ENCODE measurements at places on chromosomes 5 and 9. TPM values are rescaled to one million over a fixed set of nuclear protein-coding genes. Genes with fewer than 3 reads are reported as not detected.

DNA sequence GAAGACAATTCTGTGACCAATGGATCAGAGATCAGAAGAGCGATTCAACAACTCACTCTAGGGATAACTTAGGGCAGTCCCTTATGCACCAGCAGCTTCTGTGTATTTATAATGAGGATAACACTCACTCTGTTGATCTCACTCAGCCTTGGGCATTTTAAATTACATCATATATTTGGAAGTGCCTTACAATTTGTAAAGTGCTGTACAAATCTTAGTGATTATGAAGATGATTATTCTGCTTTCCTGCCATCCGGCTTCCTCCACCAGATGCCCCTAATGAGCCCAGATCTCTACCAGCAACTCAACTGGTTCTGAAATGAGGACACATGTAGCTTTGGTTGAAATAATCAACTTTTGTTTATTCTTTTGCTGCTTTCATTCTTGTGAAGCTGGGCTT, 105.3 kb downstream of the PCSK1 start:
- DNase-seq, result no peak

DNA sequence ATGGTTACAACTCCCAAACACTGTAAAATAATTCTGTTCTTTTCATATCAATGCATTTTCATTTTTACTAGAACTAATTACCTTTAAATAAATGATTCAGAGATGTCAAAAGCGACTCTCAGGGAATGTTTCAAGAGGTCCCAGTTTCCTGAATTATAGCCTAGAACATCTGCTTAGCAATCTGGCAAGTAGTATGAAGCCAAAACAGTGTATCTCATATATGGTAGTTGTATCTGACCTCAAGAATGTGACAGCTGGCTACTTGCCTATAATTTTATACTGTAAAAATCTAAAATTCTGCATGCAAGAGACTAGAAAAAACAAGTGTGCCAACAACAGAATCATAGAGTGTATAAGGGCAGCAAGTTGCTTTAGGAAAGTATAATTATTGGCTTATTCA, 187.7 kb upstream of the POU5F2 start:
- no peak for DNase-seq

DNA sequence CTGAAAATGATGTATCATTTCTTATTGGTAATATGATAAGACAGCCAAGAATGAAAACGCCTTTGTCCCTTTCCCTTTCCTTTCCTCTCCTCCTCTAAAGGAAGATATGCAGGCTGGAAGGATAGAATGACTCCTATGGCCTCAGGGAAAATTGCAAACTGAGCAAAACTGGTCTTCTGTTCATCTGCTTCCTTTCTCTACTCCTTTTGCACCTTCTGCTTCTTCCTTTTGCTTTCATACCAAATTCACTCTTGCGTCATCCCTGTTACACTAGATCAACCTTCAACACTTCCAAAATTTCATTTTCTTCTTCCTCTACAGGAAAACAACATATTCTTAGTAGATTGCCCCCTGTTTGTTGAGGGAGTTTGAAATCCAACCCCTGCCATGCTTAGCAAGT, 234.1 kb downstream of the ADAMTS6 start:
- DNase-seq, result no peak

GRCh38 chr5:120053841-120054240, 410.3 kb upstream of the PRR16 start:
- DNase-seq, result no peak

GRCh38 chr5:164090358-164090757, 584.9 kb downstream of the MAT2B start:
- no peak for DNase-seq

DNA sequence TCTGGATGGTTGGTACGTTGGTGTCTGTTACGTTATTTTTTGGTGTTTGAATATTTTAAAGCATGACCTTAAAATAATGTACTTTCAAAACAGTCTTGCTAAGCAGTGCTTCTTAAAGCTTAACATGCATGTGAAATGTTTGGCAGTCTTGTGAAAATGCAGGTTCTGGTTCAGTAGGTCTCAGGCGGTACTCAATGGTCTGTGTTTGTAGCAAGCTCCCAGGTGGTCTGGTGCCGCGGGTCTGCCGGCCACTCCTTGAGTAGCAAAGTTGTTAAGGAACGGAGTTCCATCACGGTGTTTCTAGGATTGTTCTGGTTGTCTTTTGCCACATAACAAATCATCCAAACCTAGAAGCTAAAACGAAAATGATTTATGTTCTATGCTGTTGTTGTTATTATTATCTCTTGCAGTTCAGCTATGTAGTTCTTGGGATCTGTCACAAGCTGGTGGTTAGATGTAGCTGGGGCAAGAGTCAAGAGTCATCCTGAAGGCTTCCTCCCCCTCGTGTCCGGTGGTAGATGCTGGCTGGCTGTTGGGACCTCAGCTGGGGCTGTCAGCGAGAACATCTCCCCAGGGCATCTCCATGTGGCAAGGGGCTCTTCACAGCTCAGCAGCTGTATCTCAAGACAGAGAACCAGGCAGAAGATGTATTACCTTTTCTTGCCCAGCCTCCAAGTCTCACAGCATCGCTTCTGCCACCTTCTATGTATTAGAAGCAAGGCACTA, 186.8 kb downstream of the PALM2AKAP2 start:
- DNase-seq, result no peak

DNA sequence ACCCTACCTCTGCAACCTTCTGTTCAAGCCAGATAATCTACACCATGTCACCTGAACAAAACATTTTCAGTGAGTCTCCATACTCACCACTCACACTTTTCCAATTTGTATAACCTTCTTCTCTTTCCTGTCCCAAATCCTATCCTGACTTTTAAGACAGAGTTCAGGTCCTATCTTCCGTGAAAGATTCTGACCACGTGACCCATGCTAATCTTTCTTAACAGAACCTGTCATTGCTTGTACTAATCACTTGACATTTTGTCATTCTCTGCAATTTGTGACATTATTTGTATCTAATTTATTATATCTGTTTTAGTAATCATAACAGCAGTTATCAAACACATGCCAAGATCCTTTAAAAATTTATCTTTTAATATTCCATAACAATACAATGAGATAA, 132.5 kb upstream of the PRLR start:
- no peak for DNase-seq

DNA sequence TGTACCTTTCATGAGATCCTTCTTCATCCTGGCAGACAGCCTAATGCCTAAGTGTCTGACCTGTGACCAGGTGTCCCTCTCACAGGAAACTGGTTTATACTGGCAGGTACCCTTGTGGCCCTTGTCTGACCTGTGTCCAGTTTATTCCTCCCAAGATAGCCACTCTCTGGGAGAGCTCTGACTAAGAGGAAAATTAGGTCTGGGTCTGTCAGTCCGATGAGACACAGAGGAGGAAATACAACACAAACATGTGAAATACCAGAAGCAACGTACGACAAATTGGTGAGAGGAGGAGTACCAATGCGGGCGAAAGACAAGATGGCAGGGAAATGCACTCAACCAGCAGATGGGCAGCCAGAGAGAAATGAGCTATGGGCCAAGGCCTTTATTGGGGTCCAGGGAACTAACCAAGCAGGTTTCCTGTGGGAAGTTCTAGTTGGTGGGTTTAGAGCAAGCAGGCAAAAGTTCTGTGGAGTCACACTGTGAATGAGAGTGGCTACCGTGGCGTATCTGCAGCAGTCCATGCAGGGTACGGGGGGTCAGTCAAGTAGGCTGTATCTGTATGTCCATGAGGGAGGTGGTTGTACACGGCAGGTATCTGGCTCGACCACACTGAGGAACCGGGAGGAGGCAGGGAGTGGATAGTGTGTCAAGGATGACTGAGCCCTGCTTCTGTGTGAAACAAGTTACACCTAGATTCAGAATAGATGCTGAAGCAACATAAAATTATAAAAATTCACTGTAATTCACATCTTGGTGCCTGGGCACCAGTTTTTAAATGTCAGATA, 109.0 kb downstream of the MLLT3 start:
- no peak for DNase-seq

The DMRT3 gene
- total RNA-seq, result not detected

The SPACA9 gene
- 5.4 TPM for total RNA-seq

The CYLC2 gene
- not detected for total RNA-seq

Measured in ureter (tissue), 1 donor.